ENCODE measurements at places on chromosomes 6 and 20. TPM values are rescaled to one million over a fixed set of nuclear protein-coding genes. Genes with fewer than 3 reads are reported as not detected.

DNA sequence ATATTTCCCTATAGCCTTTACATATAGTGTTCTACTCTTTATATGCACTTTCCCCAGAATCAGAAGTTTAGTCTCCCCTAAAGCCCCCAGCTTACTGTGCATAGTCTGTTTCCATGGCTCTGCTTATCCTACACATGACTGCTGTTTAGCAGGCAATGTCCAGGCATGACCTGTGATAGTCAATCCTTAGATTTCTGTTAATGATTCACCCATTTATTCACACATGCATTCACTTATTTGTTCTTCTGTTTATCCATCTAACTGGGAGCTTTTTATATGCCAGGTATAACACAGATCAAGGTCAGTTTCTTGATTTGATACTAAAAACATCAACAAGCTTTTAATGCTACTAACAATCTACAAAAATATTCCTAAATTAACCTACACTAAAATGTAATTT, 300.8 kb downstream of the PHF3 start:
- no peak for DNase-seq

GRCh38 chr20:38098952-38099351, 65.4 kb downstream of the RPRD1B start:
- no peak for DNase-seq

GRCh38 chr20:40746251-40746650, 57.2 kb upstream of the MAFB start:
- no peak for DNase-seq

DNA sequence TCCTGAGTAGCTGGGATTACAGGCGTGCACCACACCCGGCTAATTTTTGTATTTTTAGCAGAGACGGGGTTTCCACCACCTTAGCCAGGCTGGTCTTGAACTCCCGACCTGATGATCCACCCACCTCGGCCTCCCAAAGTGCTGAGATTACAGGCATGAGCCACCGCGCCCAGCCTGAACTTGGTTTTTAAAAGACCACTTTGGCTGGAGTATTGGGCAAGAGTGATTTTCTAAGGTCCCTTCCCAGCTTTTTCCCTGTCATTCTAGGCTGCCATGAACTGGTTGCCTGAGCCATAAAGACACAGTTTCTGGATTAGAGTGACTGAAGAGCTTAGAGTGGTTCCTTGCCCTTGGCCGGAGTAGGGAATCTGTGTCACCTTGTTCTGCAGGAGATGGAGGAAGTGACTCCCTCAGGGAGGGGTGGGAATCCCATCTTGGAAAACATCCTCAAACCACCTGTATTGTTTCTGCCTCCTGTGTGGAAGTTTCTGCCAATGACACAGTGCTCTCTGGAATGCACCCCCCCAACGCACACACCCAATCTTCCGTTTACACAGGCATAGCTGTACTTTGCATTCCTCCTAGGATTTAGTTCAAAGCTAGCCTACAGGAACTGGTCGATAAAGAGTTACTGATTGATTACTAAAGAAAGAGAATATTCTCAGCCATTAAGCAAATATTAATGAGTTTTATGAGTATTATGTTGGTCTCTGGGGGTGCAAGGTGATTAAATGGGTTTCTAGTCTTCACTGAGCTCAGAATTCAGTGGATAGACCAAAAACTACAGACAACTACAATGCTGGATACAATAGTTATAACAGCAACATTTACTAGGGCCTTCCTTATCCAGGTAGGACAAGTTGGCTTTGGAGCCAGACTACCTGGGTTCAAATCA, 18.2 kb downstream of the BCL2L1 start:
- DNase-seq, result no peak

DNA sequence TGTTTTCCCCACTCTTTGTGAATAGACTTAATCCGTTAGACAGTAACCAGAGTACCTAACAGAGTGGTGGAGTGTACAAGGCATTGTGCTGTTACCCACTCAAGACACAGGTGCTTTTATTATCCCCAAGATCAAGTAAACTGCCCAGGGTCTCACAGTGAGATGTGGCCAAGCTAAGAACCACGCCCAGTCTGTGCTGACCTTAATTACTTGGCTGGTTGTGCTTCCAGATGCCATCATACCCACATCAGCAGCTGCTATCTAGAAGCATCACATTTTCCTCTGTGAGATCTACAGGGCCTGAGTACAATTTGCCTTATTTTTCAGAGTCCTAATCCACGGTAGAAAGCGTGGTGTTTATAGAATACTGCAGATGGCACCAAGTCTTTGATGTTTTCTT, 70.3 kb downstream of the GFRA4 start:
- no peak for DNase-seq

GRCh38 chr20:57834306-57835073, 124.7 kb upstream of the PMEPA1 start:
- DNase-seq, result no peak

GRCh38 chr6:24927985-24928745, 7.6 kb downstream of the RIPOR2 start:
- no peak for DNase-seq

GRCh38 chr6:10410207-10411050, 4.4 kb downstream of the TFAP2A start:
- no peak for DNase-seq

DNA sequence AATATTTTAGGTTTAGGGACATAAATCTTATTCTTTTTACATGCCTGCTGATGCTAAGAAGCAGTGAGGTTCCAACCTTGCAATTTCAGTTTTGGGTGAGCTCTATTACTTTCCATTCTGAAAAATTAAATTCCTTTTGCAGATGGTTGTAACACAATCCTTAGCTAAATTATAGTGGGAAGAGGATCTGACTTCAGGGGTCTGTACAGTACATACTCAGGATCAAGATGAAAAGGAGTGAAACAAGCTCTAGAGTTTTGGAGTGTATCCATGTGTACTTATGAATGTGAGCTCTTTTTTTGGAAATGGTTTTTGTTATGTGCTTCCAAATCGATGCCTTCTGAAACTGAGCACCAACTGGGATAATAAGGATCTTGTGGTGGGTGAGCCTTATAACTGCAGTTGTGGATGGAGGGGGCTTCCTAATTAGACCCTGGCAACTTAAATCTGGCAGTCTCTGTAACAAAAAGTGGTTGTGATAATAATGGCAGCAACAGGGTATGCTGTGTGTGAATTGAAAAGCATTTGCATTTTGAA, 218.8 kb upstream of the MAP3K7 start:
- no peak for DNase-seq

SYTL3 gene
- total RNA-seq, result 1.6 TPM
